ENCODE measurements at places on chromosomes 1 and 21.

- peak; percentile 34 for DNase-seq
Observed at GRCh38 chr1:163071405-163072255, 2.5 kb downstream of the RGS4 start.

- no peak for DNase-seq
Observed at GRCh38 chr1:102102276-102102780, 105.6 kb upstream of the OLFM3 start.

- no peak for DNase-seq
Observed at GRCh38 chr1:239457491-239458143, 71.2 kb downstream of the CHRM3 start.

GRCh38 chr1:150366416-150367296, 2.7 kb downstream of the RPRD2 start:
- DNase-seq = no peak

DNA sequence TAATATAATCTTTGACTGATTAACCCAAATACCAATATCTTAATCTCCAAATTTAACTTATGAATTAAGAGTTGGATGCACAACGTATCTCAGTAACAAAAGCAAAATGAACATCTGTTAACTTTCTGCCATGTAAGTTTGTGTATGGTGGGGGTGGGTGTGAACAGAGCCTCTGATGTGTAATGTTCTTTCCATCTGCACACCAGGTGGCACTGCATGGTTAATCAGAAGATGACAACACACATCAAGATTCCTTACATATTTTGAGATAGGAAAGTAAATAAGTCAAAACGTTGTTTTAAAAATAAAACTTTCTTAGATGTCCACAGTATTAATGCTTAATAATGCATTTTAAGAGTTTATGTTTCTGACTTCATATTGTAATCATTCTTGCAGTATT, 251.9 kb downstream of the DPYD start:
- no peak for DNase-seq

GRCh38 chr1:236122176-236122575, 20.2 kb upstream of the GPR137B start:
- DNase-seq = no peak

DNA sequence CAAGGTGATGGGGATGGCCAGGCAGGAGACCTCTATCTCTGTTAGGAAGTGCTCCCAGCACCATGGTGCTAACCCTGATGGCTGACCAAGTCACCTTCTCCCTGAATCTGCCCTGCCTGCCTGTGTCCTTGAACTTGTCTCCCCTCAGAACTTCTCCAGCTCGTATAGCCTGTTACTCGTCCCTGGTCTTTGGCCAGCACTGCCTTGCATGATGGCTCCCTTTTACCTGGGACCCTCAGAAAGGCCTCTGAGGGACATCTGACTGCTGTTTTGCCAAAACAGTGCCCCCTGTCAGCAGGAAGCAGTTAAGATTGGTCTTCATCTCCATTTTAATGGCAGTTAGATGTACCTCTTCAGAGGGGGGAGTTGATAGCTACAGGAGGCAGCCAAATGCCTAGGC, 148.3 kb downstream of the RHOU start:
- no peak for DNase-seq

GRCh38 chr1:179017383-179018326, 8.0 kb upstream of the FAM20B start:
- no peak for DNase-seq

DNA sequence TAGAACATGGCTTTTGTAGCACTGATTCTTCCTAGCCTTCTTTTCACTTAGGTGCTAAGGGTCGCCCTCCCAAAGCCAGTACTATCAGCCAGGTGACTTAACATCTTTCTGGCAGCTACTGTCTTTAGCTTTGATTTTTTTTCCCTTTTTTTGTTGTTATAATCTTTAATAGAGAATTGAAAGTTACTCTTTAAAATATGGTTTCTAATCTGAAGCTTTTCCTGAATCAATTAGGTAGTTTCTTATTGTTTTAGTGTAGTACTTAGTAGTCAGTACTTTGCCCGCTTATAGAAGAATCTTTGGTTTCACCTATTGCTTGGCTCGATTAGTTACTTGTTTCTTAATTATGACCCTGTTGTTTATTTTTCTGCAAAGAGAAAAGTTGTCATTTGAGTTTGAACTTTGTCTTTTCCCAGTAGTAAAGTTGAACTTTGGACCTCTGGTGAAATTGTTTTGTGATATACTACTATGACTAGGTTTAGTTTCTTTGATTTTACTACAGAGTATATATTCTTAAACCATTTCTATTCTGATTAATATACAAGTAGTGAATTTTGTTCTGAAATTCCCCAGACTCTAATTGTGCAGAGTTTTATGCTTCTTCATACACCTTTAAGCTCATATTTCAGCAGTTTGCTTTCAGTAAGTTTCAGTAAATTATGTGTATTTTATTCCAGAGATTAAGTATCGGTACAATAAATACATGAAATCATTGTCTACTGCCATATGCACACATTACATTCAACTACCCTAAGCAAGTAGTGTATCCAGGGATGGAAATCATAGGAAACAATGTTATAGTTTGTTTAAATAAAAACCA, 3.9 kb downstream of the MAGI3 start:
- DNase-seq = no peak

DNA sequence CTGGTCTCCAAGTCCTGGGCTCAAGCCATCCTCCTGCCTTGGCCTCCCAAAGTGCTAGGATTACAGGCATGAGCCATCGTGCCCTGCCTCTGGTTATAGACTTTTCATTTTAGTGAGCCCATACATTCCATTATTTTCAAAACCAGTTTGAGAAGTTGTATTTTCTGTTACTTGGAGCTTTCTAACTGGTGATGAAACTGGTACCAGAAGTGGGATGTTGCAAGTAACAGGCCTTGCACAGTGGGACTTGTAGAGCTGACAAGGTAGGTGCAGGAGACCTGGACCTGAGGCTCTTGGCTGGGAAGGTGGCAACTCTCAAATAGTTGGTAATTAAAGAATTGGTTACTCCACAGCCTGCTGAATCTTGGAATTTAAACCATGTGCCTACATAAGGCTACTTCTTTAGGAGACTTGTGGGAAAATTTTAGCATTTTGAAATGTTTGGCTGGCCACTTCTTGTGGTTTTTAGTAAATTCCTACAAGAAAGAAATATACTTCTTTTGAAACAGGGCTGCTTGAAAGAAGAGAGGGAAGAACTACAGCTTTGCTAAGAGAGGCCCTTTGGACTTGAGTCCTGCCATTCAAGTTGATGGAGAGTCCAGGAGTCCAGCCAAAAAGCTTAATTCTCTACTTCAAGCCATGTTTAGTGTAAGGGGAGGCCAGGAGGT, 9.8 kb upstream of the ALPL start:
- no peak for DNase-seq

DNA sequence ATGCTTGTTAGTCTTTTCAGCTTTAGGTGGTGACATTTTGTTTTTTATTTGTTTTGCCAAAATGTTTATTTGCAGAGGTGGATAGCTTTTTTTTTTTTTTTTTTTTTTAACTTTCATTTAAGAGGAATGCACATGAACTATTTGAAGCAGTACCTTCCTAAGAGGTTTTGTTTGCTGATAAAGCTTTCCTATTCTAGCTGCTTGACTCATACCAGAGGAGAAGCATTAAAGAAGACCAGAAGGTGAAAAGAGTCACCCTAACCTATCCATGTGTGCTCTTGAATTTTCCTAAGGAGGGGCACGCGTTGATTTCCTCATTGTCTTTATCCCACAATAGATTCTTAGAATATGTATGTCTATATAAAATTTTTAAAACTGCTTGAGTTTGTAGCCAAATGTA, 57.7 kb downstream of the PRDM2 start:
- DNase-seq = no peak

DNA sequence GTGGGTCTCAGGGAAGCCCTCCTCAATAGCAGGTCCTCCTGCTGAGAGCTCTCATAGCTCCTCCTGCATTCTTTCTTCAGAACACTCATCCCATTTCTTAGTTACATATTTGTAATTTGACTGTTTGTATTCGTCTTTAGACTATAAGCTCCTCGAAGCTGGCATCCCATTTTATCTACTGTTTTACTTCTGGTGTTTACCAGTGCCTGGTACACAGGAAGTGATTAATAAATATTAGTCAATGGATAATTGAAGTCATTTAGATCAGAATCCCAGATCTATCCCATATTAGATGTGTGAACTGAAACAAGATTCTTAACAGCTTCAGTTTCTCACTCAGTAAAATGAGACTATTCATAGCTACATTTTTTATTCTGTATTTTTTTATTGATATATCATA, 88.7 kb downstream of the PLPP3 start:
- DNase-seq = no peak

DNA sequence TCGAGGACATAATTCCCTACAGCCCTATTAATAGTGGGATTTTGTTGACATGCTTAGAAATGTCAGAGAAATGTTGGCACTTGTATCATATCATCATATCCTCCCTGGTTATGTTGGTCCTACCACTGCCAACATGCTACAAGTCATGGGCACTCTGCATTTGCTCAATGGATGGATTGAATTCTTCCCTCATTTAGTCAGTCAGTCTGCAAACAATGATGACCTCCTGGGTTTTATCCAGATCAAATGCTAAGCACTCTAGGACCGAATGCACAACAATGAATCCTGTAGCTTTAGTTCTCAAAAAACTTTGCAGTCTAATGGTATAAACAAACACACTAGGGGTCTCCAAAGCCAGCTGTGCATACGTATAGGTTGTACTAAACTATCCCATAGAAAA, 357.2 kb upstream of the DPYD start:
- DNase-seq = no peak

DNA sequence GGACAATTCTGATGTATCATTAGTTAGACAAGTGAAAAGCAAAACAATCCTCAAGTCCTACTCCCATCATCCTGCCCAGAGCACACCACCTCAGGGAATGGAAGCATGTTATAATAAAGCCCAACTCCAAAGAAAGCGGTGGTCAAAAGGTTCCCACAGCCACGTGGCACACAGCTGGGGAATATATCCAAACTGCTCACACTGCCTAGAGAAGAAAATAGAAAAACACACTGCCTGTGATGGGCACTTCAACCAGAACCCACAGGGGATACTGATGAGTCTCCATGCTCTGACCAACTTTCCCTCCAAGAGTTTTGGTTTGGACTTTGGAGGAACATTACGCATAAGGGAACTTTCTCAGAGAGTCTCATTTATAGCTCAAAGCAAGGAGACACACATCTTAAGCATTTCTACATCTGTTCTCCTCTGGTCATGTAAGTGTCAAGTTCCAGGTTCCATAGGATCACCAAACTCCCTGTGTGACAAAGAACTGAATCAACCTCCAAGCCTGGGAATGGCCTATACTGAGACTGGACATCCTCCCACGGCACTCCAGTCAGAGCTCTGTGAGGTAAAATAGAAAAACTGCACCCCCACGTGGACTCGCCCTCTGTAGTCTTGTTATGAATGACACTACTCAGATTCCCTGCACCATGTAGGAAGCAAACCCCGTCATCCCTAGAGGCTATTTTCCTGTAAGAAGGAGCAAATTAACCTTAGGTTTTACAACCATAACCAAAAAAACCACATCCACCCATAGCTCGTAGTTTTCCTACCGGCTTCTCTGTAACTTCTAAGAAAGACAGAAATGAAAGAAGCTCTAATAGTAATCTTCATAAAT, 12.2 kb downstream of the DSTYK start:
- no peak for DNase-seq

GRCh38 chr1:169529068-169529642, 43.4 kb upstream of the SLC19A2 start:
- no peak for DNase-seq

DNA sequence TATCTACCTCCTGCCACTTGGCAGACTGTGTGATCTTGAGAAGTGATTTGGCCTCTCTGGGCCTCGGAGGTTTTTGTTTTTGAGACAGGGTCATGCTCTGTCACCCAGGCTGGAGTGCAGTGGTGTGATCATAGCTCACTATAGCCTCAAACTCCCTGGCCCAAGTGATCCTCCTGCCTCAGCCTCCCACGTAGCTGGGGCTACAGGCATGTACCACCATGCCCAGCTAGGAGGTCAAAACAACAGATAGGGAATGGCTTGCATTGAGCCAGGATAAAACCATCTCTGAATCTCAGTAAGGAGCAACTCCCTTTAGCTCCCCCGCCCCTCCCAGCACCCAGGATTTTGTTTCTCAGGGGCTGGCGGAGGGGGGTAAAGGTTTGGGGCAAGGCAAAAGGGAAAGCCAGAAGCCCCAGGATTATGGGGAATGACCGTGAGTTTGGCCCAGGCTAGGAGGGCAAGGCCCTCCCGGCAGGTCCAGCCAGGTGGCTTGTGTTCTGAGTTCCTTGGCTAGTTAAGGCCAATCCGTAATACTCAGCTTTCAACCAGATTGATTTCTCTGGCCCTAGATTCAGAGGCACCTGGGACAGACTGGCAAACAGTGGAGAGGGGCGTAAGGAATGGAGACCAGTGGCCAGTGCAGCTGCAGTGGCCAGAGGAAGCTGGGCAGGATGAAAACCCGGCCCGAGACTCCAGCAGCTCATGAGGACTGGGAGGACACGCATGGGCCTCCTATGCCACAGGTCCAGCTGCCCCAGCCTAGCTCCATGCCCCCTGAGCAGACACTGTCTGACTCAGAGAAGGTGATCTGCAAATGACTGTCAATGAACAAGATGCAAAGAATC, 130.1 kb downstream of the DMRTB1 start:
- DNase-seq = no peak

- DNase-seq = no peak
Observed at GRCh38 chr1:2804628-2805351, 3.3 kb upstream of the TTC34 start.
